ENCODE measurements at places on chromosomes 6 and 20.

DNA sequence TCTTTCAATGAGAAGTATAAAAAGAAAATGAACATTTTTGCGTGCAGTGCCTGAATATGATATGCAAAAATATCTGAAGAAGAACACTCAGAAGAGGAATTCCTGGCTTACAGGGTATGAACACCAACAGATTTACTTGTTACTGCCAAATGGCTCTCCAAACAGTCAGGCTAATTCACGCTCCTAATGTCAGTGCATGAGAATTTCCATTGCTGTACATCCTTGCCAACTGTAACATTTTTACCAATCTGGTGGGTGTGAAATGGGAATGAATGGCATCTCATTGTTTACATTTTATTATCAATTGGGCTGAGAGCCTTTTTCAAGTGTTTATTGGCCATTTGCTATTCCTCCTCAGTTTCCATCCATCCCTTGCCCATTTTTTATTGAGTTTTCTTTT is 365.3 kb upstream of the MAP3K7 start:
- DNase-seq = no peak

DNA sequence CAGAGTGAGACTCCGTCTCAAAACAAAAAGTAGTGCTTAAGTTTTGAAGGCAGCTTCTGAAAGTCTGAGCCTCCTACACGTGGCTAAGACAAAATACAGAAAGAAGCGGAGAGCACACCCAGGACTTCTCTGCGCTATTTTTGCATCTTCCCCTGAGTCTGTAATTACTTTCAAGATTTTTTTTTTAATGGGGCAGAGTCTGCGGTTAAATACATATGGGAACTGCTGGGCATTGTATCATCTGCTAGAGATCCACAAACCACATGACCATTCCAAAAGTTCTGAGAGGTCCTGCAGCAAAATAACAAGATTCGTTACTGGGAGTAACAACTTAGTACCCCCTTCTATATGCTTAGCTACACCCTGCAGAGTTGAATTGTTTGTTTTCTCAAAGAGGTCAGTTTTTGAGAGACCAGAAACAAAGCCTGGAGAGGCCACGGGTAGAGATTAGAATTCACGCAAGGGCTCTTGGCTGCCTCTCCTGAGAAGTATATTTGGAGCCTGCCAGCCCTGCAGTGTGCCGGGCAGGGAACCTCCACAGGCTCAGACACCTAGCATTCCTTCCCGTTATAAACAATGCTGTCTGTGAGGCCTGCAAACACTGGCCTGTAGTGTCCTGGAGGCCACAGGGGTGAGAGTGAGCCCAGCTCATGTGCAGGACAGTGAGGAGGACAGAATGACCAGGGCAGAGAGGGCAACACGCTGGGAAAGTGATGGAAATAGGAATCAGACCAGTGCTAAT is 48.2 kb upstream of the FAM50B start:
- DNase-seq = no peak

- no peak for DNase-seq
Measured at GRCh38 chr6:36414481-36414880, 27.0 kb upstream of the ETV7 start.

DNA sequence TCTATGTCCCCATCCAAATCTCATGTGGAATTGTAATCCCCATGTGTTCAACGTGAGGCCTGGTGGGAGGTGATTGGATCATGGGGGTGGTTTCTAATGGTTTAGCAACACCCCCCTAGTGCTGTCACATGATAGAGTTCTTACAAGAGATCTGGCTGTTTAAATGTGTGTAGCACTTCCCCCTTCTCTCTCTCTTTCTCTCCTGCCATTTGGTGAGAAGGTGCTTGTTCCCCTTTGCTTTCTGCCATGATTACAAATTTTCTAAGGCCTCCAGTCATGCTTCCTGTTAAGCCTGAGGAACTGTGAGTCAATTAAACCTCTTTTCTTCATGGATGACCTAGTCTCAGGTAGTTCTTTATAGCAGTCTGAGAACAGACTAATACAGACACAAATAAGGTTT is 165.4 kb downstream of the OGFRL1 start:
- no peak for DNase-seq

- DNase-seq = no peak
Measured at GRCh38 chr6:89675949-89676748, 37.6 kb upstream of the LYRM2 start.

DNA sequence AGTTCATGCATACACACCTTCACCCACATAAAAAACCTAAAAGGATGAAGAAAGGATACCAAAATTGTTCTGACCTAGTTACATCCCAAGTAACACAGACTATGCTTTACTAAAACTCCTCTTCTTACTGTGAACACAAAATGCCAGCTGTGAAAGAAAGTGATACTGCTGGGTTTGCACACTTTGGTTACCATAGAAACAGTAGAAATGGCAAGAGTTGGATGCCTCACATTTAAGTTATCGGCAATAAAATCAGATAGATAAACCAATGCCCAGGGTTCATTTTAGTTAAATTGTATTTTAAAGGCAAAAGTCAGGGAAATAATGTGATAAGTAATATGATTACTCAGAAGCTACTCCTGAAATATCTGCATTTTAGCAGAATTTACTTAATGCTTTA is 161.9 kb downstream of the CDK19 start:
- DNase-seq = no peak

DNA sequence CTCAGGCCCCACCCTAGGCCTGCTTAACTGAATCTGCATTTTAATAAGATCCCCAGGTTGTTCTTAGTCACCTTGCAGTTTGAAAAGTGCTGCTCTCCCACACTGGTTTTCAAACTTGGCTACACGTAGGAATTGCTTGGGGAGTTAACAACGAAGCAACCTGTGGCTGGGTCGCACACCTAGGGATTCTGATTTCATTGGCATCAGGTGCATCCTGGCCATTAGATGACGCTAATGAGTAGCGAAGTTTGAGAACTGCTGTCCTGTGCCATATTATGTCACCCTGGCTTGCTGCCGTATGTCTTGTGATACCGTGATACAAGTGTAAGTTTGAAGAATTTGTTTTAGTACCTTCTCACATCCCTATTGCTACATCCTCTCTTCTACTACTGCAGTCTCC is 28.2 kb upstream of the FUCA2 start:
- DNase-seq = no peak

GRCh38 chr20:24309596-24309995 is 159.8 kb upstream of the SYNDIG1 start:
- DNase-seq = no peak

GRCh38 chr6:33950472-33950881 is 146.7 kb upstream of the MLN start:
- DNase-seq = no peak

GRCh38 chr6:4910037-4910760 is 93.6 kb downstream of the RPP40 start:
- no peak for DNase-seq

- DNase-seq = no peak
Measured at GRCh38 chr6:4017058-4017739, 61.7 kb downstream of the FAM217A start.

DNA sequence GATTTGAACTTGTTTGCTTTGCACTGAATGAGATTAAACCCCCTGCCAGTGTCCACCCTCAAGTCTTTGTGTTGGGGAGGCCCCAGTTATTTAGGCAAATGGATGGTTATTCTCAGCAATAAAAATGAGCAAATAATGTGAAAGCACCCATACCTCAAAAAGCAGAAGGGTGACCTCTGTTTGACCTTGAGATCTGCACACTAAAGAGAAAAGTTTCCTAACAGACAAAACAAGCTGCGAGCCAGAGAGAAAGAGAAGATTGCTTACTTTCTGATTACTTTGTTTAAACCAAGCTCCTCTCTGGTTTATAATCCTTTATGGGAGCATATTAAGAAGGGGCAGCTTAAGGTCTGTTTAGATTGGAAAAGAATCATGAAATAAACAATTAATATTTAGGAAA is 30.4 kb upstream of the TRERF1 start:
- DNase-seq = no peak

DNA sequence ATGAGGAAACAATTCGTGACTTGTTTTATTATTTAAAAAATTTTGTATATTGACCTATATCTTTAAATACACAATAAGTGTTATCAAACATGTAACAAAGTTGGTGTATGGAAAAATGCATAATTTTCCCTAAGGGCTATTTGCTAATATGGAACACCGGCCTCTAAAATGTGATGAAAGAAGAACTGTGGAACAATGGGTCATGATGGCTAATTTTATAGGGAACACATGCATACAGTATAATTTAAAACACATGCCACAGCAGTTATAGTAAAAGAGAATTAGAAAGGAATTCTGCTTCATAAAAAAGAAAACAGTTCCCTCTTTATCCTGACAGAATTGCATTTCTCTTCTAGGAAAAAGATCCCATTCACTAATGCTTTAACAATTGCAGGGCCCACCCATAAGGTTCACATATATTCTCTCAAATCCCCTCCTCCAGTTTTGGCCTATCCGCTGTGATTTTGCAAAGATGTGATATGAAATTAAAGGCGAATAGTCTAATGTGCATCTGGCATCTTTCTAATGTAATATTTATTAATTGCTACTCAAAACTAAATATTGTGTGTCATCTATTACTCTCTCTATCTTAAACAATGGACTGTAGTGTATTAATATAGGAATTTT is 628.1 kb upstream of the CITED2 start:
- DNase-seq = no peak

- DNase-seq = no peak
Measured at GRCh38 chr6:33279971-33280511, 3.1 kb downstream of the B3GALT4 start.

DNA sequence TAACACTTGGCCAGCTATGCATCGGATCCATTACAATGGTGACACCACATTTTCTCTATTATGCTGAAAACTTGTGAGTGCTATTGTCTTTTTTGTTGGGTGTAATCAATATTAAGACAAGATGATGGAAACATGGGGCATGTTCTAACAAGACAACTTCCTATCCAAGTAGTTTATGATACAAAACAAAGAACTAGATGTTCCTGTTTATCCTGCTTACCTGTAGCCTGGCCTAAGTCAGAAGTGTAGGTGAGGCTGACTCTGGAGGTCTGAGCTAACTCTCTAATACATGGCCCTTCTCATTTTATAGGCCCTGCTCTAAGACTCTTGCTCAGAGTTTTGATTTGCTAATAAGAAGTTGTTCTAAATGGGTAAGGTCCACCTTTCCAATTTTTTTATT is 242.4 kb upstream of the STXBP5 start:
- DNase-seq = no peak

GRCh38 chr6:140779341-140779740 is 1353.4 kb upstream of the GJE1 start:
- no peak for DNase-seq

DNA sequence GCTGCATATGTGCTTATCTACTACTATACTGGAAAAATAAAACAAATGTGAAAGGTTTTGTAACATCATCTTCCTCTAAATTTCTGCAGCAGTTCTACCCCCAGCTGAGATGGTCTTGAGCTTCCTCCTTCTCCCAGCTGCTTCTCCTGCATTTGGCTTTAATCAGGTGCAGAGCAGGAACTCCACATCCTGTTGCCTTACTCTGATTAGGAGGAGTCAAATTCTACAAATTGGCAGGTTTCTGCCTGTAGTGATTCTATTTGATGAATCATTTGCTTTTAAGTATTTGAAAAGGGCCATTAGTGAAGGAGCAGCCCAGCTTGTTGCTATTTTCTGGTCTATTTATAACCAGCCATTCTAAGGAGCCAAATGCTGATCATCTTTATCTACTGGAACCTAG is 224.5 kb downstream of the GMDS start:
- DNase-seq = no peak

DNA sequence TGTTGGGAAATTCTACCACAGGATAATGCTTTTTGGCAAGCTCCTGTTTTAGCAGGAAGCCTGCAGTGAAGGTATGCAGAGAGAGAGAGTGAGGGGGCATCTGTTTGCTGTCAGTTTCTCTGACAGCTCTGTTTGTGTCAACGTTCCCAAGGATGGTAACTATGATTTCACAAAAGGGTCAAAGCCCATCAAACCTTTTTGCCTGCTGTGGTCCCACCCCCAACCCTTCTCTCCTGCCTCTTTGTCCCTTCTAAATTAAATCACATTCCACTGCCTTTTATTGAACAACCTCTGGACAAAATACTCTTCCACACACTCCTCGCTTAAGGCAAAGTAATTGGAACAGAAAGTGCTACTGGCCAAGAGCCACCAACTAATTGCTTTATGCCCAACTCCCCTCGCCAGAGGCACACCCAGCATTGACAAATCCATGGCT is 128.3 kb downstream of the TSHZ2 start:
- DNase-seq = no peak

GRCh38 chr6:5172041-5172653 is 87.0 kb downstream of the PPP1R3G start:
- DNase-seq = no peak

DNA sequence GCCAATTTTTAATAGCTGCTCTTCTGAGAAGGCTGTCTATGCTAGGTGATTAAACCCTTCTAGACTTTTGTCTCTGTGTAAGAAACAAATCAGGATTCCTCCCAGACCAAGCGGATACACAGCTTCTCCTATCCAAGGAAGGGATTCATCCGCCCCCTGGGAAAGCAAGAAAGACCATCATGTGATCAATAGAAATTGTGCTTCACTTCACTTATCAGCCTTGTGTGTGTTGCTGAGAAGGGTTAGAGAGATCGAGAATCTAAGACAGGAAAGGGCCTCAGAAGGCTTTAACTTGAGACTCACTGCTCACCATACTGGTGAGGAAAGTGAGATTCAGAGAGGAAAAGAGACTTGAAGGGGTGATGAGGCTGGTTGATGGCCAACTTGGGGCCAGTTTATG is 1.5 kb downstream of the ABCC10 start:
- DNase-seq = no peak

DNA sequence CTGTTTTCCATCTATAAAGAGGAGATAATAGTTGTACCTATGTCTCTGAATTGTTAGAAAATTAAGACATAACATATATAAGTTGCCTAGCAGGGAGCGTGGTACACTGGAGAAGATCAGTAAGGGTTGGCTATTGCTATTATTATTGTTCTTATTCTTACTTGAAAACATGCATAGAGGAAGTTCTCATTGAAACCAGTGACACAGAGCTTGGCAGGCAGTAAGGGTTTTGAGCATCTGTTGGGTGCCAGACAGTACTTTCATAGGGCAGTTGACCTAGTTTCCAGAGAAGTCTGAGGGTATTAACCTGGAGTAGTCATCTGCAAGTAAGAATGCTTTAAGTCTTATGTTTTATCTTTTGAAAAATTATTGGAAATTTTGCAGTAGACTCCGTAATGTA is 13.3 kb upstream of the SGK1 start:
- DNase-seq = no peak

DNA sequence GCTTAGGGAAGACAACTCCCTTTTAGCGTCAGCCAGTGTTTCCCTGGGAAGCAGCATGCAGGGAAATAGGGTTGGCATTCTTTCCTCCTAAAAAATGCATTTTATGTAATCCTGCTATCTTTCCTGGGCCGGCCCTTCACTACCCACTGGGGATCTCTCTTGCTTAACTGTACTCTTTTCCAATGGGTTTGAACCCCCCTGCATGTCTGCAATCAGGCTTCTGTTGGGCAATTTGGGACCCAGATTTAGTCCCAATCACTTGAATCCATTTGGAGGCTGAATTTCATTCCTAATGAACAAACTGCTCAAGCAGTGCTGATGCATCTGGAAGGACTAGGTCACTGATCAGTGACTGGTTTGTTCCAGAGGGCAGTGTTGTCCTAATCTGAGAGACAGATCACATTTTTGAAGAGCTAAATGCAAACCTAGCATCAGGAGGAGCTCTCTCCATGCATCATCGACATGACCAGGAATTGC is 152.0 kb downstream of the TSHZ2 start:
- no peak for DNase-seq

All from left lobe of liver (tissue), 2 donors.